Stimulated activated CD4-positive, alpha-beta T cell treated with anti-CD3 and anti-CD28 coated beads, Interleukin-15, amount 100 ng/mL, for 48 hours (primary cell): ENCODE measurements at places on chromosomes 16 and 17.

DNA sequence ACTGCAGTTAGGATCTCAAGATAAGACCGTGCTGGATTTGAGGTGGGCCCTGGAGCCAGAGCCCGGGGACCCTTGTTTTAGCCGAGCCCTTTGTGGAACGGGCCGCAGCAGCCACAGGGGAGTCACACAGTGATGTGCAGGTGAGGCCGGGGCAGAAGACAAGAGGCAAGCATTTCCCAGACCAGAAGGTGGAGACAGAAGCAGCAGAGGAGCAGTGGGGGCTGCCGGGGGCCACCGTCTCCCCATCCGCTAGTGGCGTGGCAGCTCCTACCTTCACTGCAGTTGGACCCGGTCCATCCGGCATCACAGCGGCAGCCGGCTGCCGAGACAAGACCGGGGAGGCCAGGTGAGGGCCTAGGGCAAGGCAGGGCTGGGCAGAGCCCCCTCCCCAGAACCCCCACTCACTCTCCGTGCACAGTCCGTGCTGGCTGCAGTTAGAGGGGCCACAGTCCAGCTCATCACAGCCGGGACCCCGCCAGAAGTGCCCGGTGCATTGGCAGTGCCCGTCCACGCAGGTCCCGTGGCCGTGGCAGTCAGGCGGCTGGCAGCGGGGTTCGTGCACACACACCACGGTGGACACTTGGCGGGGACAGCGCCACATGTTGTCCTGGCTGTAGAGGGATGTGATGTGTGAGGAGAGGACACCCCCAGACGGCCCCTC, 6.0 kb downstream of the NAGPA start:
- DNase-seq = no peak

- no peak for DNase-seq
These were observed 20.7 kb downstream of the STAT5B start for GRCh38 chr17:42255445-42255844.

GRCh38 chr17:44307387-44308186, 814 bp upstream of the RUNDC3A start:
- DNase-seq = no peak

- DNase-seq = no peak
These were observed 93.0 kb downstream of the RAP1GAP2 start for GRCh38 chr17:2889256-2889655.

- no peak for DNase-seq
These were observed 41.4 kb upstream of the TEKT1 start for GRCh38 chr17:6872936-6873335.

DNA sequence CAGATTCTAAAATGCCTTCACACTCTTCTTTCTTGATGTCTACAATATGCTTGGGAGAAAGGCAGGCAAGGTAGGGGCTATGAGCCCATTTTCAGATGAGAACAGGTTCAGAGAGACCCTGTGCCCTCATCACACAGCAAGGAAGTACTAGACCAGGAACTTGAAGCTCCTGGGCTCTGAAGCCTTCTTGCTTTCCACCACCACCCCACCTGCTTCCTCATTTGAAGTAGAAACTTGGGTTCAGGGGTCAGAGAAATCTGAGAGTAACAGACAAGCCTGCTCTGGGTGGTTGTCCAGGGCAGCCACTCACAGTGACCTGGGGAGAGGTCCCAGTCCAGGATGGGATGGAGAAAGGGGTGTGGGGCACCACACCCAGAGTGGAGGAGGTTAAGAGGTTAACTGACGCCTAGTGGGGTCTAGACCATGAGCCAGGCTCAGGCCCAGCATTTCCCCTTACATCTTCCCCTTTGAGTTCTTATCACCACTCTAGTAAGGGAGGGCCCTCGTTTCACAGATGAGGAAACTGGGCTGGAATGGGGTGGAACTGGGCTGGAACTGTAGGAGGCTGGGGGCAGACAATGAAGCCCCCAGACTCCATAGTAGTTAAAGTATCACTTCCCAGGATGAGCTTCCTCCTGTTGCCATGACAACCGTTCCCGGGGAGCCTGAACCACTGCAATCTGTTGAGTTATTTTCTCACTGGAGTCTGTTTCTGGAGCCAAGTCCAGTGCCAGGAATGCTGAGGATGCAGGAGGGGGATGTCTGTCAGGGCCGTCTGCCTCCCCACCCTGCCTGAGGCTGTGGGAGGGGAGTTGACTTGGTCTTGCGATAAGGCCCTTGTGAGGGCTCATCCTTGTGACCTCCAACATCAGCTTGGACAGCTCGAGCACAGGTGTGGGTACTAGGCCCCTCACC, 16.2 kb upstream of the PHF12 start:
- no peak for DNase-seq

- DNase-seq = no peak
These were observed 26.9 kb upstream of the LITAF start for GRCh38 chr16:11613381-11614303.

DNA sequence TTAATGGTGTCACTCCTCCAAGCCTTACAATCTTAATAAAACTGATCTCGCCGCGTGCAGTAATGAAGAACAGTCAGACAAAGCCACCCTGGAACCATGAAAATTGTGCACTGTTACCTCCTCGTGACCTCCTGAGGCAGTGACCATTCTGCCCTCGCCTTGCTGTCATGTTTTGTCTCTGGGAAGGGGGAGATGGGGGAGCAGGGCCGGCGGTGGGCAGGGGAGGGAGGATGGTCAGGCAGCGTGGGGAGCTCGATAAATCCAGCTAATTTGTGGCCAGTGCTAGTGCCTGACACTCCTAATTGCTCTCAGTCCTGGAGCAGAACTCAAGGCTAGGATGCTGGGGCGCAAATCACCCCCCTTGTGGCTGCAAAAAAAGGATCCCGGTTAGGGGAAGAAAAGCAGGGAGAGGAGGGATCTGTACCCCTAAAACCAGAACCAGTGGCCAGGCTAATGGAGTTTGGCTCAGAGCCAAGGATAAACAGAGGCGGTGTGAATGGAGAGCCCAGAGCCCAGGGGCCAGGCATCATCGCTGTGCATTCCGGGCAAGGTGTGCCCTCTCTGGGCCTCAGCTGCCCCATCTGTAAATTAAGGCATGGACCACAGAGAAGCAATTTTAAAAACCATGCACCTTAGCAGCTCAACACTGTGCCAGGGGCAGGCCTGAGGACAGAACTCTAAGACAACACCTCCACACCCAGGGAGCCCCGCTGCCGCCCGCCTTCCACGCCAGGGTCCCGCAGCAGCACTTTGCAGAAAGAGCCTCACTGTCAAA, 113.3 kb downstream of the ZNF423 start:
- no peak for DNase-seq

DNA sequence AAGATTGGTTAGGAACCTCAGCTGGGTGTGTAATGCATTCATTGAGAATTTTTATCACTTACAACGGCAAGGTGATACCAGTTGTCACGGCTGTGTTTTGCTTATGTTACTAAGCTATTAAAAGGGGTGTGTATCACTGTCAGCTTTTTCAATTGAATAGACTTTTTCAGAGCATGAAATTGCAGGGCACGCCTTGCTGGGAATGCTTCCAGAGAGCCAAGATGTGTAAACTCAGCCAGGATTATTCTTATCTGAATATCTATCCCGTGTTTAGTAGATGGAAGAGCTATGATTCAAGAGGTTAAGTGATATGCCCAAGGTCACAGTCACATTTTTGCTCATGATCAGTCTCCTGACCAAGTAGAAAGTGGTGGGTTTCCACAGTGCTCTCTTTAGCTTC, 6.6 kb upstream of the TEKT3 start:
- no peak for DNase-seq

DNA sequence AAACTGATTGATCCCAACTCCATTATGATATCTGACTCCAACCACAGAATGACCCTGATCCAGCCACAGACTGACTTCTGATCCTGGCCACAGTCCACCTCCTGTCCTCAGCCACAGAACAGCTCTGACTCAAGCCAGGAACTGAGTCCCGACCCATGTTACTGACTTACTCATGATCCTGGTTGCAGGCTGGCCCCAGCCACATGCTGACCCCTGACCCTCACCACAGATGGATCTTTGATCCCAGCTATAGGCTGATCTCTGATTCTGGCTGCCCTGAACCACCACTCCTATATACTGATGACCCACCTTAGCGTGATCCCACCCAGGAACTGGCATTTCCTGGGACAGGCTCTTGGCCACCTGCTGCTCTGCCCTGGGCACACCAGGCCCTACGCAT, 32.2 kb upstream of the IL21R start:
- DNase-seq = no peak

DNA sequence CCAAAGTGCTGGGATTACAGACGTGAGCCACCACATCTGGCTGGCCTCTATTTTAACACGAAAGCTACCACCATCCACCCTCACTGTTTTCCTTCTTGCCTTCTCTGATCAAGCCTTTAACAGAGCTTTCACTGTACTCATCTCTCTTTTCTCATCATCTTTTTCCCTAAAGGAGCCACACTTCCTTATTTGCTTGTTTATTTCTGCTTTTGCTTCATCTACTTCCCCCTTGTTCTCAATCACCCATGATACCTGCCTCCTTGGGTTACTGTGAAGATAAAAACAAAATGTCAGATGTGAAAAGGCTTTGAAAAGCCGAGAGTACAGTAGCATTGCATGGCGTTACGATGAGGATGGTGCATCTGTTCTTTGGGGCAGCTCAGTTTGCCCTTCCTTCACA, 79.9 kb downstream of the ZNF18 start:
- DNase-seq = no peak

GRCh38 chr16:89113152-89113547, 19.5 kb downstream of the ACSF3 start:
- no peak for DNase-seq

DNA sequence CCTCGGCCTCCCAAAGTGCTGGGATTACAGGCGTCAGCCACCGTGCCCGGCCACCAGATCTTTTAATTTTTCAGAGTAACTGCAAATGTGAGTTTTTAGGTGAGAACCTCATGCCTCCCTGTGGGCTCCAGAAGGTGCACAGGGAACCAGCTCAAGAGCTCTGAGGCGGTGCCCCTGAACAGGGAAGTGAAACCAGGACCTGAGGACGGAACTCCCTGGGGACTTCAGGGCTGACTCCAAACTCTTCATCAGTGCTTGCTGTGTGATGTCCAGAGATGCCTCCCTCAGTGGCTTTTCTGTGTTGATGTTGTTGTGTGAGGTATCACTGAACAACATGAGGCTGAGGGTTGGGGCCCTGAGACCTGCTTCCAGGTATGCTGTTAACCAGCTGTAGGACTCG, 23.8 kb downstream of the SLC12A3 start:
- no peak for DNase-seq

GRCh38 chr17:1512351-1512750, 4.1 kb downstream of the INPP5K start:
- no peak for DNase-seq

DNA sequence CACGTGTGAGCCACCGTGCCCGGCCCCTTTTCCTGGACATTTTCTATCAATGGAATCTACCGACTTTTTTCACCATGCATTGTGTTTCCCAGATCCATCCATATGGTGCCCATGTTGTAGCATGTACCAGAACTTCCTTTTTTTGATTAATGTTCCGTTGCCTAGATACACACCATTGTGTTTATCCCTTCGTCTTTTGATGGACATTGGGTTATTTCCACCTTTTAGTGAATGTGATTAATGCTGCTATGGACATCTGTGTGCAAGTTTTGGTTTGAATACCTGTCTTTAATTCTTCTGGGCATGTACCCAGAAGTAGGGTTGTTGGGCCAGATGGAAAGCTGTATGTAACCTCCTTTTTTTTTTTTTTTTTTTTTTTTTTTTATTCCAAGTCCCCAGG, 79.8 kb downstream of the NT5M start:
- DNase-seq = no peak

DNA sequence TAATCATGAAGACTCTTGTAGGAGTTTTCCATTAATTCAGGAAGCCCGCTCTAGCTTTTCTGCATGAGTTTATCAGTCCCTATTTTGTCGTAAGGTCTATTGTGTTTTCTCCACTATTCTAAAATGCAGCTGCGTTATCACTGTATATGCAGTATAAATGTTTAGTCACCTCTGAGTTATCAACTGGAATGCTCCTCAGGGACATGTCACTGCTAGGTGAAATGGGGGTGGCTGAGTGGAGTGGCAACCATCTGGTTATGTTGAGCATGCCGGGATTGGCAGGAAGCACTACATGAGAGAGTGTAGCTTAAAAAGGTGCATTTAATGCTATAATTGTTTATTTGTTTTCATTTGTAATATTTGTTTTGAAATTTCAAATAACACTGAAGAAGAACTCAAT, 285.2 kb upstream of the ELAC2 start:
- DNase-seq = no peak

DNA sequence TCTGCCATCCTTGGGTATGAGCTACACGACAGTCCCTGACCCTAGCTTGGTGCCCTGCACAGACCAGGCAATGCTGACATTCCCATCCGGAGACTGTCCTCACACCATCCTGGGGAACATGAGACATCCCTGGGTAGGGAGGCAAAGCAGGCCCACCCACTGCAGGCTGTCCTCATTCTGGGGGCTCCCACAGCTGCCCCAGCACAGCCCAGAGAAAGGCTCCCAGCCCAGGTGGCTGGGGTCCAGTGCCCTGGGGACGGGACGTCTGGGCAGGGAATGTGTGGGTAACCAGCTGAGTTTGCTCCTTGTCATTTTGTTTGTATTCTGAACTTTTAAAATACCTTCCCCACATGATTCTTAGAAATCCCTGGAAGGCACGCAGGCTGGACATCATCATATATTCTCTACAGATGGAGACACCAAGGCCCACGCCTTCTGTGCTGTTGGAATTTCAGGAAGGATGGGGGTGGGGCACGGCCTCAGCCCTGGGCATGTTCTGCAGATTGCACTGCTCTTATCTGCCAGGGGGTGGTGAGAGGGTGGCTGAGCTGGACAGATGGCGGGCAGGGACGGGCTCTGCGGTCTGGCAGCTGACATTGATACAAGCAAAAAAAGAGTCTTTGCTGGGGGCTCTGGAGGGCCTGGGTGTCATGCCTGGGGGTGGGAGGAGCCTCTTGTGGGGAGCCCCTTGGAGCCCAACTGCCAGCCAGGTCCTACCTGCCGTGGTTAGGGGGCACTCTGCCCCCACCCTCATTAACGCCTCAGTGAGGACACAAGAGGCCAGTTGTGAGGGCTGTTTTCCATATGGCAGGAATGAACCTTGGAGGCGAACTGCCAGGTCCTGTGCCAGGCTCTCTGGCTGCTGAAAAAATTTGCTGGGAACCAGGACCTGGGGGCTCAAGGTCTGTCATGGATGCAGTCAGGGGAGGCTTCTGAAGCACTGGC, 28.4 kb downstream of the LRRC75A start:
- no peak for DNase-seq

DNA sequence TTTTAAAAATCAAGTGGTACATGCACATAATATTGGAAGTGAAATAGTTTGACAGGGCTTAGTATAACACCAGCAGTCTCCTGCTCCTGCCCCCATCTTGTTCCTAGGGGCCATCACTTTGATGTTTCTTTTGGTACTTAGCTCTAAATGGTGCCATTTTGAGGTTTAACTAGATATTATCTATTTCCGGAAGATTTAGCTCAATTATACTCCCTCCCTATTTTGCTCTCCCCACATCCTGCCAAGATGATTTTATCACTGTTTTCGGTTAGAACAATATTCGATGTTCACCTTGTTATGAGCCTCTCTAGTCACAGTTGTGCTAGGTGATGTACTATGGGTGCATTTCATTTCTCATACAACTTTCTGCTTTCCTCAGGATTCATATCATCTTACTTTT, 20.0 kb upstream of the SLC35G3 start:
- DNase-seq = no peak

- no peak for DNase-seq
These were observed 9.3 kb upstream of the IRX5 start for GRCh38 chr16:54921206-54921824.

GRCh38 chr17:31570951-31571892, 179.7 kb downstream of the RAB11FIP4 start:
- DNase-seq = no peak

GRCh38 chr16:48004141-48004695, 151.6 kb downstream of the ABCC12 start:
- DNase-seq = no peak

- no peak for DNase-seq
These were observed 10.9 kb downstream of the JUP start for GRCh38 chr17:41775394-41776226.
